ENCODE measurements at places on chromosomes 4 and X.
A peak's percentile ranks its signal among the peaks of the same experiment; 100 is the strongest.

DNA sequence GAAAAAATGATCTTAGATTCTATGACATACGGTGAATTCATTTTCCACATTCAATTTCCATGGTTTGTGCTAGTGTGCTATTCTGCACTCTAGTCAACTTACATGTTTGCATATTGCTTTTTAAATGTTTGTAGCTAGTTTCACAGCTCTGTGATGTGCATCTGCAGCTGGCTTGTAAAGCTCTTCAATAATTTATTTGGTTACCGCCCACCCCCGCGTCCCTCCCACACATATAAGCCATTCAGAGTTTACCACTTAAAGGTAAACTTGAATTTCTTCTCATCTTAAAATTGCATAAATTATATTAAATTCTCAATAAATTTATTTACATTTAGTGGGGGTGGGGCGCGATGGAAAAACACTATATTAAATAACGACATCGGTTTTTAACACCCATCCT lies 291 bp upstream of the NBDY start:
- DNase-seq: peak; percentile 16

- DNase-seq: no peak
Observed at GRCh38 chr4:126859872-126860271, 772.9 kb upstream of the INTU start.

DNA sequence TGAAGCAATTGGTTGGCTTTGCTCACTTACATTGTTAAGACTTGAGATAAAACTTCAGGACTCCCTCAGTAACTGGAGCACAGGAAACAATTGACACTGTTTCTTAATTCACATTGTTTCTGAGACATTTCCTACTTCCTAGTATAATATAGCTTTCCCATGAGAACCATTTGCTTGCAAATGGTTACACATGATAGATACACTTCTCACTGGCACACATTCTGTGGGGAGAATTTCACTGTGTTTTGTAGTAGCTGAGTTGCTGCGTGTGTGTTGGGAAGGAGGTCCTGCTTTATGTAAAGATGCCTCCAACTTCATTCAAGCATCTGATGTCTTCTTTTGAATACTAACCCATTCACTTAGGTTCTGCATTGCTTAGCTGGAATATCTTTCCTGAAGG lies 85.3 kb upstream of the SLC4A4 start:
- DNase-seq: no peak

DNA sequence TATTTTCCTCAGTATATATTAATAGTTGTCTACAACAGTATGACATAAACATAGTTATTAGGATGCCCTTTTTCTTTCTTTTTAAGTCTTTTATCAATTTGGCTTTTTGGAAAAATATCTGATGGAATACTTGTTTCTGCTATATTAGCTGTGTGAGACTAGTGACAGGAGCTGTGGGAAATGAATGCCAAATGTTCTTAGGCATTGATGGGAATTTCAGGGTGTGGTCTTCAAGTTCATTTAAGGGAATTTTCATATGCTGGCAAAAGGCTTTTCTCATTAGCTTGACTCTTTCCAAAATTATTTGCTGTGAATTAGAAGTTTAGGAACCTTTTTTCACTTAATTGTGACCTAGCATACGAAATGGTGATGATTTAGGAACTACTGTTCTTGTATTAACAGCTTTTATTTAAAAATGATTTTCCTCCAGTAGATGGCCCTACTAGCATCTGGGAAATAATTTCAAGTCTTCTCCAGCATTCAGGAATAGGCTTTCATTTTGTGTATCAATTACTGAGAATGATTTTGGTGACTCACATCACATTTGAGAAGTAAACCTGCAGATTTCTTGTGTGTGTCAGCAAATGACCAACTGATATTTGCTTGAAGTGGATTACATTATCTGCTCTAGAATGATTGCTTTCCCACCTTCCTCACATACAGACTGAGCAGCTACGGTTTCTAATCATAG lies 70.9 kb downstream of the HTT start:
- no peak for DNase-seq

GRCh38 chr4:6777636-6778281 lies 4.8 kb upstream of the KIAA0232 start:
- DNase-seq: no peak

- no peak for DNase-seq
Observed at GRCh38 chrX:101163166-101163565, 56.4 kb upstream of the DRP2 start.

DNA sequence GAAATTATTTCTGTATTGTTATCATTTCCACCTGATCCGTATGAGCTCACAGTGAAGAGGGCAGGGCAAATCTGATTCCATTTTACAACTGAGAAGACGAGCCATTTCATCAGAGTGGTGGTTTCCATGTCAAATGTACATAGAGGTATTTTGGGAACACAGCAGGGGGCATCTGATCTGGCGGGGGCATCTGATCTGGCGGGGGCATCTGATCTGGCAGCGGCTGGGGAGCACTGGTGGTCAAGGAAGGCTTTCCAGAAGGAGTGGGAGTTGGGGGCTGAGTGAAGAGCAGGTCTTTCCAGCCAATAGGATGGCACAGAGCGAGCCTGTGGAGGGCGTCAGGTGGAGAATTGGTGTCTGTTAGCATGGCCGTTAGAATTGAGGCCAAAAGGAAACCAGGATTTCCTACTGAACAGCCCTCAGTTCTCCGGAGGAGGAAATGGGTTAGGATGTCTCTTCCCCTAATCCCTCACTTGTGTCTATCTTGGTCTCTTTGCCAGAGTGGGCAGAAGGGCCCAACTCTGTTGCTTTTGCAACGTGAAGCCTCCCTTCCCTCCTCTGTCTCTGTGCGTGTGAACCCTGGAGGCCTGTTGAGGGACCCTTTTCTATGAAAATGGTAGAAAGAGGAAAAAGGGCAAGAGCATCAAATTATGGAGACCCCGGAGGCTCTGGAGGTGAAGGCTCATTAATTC lies 41.3 kb downstream of the RHOH start:
- no peak for DNase-seq

DNA sequence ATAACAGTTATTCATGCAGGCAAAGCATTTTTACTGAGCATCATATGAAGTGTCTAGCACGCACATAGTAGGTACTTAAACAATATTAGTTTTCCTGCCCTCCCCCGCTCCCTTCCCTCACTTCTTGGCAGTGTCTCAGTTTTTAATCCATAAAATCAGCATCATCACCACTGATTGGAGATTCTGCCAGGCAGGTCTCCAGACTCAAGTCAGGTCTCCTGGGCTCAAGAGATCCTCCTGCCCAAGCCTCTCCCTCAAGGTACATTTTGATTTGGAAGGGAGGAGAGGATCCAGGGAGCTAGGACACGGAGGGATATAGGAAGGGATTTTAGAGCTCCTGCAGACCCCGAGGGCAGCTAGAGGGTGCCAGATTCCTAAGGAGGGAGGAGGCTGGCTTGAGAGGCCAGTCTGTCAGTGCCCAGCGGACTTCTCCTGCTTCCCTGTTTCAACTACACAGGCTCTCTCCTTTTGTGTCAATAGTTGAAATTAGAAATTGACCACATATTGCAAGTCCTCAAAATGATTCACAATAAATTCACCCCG lies 4.4 kb upstream of the FAT1 start:
- no peak for DNase-seq

GRCh38 chr4:123597586-123597985 lies 201.0 kb downstream of the SPRY1 start:
- DNase-seq: no peak

DNA sequence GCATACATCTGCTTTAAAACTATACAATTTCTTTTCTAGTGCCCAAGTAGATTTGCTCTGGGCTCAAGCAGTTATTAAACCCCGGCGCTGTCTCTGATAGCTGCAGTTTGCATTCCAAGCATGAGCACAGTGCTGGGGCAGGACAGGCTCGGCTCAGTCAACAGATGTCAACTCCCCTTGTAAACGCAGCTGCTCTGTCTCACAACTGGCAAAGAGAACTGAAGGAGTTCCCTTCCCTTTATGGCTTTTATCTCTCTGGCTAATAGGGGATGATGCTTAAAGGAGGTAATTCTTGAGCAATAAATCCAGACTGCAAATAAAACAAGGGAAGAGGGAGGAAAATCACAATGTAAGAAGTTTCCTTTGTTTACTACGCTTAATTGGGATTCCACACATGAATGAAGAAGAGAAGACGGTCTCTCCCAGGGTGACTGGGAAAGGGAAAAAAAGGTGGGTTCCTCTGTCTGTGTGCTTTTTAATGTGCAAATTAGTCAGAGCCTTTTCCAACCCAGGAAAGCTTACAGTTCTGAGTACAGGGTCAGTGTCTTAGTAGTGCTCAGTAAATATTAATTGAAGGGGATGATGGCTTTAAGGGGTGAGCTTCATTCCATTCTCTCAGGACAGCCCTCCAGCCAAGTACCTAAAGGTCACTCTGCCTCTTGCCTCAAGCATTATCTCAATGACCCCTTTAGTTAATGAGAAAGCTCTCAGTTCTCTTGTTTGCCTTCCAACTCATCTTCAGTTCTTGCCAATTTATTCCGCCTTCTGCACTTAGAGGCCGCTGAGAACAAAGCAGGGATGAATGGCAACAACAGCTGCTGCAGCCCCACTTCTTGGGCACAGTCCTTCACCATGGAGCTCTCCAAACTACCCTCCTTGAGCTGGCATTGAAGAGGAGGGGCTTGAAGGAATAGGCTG lies 155.7 kb upstream of the JADE1 start:
- DNase-seq: no peak

GRCh38 chr4:86991994-86992393 lies 57.2 kb downstream of the AFF1 start:
- DNase-seq: no peak

GRCh38 chr4:27009539-27009938 lies 148.9 kb downstream of the STIM2 start:
- DNase-seq: peak; percentile 55

- DNase-seq: no peak
Observed at GRCh38 chrX:50825825-50826224, 11.8 kb upstream of the SHROOM4 start.

- no peak for DNase-seq
Observed at GRCh38 chr4:106851726-106852125, 184.4 kb downstream of the DKK2 start.

DNA sequence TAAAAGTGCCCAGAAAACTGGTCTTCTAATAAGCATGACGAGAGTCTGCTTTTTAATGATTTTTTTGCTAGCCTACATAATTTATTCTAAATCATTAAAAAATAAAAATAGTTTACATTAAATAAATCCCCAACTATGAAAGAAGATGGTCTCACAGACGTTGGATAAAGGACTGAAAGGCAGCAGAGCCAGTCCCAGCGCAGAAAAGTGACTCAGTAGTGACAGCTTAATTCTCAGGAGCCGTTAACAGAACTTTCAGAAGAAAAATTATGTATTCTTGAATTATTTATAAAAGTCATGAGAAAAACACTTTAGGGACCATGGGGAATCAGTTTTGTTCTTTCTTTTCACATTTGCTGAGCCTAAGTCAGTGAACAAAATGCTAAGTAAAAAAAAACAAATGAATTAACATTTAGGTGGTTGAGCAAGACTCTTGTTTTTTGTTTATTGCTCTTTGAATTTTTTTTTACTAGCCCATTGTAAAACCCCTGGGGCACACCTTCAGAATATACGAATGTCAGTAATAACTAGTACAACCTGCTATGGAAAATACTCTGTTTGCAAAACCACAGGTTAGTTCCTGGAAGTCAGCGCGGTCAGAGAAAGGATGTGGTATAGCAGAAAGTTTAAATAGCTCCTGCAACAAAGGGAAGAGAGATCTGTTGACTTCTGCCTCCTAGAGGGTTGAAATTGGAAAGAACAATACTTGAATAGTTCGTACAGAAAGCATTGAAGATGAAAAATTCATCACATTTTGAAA lies 50.4 kb upstream of the CCDC160 start:
- no peak for DNase-seq

DNA sequence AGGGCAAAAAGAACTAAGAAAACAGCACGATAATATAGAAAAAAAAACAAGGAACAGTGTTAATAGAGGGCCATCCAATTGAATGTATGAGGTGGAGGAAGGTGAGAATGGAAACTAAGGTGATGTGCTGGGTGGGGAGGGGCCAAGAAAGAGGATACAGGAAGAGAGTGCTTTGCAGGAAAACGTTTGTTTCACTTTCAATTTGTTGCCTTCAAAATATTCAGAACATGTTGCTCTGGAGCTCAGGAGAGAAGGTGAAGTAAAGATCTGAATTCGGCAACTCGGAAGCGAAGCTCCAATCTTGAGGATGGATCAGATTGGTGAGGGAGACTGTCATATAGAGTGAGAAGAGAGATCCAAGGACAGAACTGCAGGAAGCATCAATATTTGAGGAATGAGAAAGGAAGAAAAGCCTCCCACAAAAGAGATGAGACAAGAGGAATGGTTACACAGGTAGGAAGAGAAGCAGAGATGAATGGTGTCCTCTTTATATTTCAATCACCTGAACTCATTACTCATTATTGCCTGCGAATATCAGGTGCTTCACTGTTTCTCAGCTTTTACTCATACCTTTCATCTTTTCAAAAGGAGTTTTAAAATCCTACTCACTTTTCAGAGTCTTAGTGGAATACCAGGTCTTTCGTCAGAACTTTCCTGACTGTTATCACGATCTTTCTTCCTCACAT lies 14.7 kb upstream of the SEC24D start:
- no peak for DNase-seq

DNA sequence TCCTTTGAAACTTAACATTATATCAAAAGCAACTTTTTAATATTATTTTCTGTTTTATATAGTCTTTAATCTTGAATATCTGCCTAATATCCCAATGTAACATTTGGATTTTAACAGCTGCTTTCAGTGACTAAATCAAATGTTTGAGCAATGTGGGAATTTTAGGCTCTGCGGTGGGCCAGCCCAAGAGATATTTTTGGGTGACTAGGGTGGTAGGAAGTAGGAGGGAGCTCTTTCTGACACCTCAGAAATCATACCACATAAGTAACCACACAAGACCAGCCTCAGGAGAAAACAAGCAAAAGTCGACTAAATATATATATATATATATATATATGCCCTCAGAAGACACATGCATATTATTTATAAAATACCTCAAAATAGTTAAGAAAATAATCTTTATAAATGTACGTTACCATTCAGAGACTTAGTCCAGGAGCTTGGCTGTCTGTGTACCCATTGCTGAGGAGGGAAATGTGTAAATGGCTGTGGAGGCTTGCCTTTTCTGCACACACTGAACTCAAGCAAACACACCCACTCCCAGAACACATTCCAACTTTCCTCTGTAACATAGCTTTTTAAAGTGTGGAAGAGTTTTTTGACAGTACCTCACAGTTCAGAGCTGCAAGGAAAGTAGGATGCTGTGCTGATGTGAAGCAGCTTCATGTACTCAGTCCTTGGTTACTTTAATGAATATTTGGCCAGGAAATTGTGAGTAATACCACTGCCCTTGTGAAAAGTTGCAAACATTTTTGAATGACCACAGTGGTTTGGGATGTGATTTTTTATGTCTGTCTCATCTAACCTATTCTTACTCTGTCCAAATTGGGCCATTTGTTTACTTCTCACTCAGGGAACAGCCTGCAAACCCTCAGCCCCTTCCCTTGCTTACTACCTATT lies at the start of gene RTL3:
Gene RTL3, minus strand, starts transcription at position 484 of the 900 bp plus-strand sequence. CDS start 908 bp downstream, outside the sequence.
- peak; percentile 1 for DNase-seq

GRCh38 chr4:152661649-152662048 lies 18.1 kb downstream of the TMEM154 start:
- DNase-seq: no peak

GRCh38 chr4:14184265-14184664 lies 556.7 kb upstream of the BOD1L1 start:
- DNase-seq: peak; percentile 36

Data from MG63 (cell line).